Right ventricle myocardium superior (tissue), 1 donor: ENCODE measurements at places on chromosomes 5 and 9.
A peak's percentile ranks its signal among the peaks of the same experiment; 100 is the strongest.

- DNase-seq: peak; percentile 86
Observed at GRCh38 chr9:133994353-133995011, 2.4 kb upstream of the VAV2 start.

GRCh38 chr9:123131258-123131657 is 97.8 kb downstream of the GPR21 start:
- no peak for DNase-seq

- no peak for DNase-seq
Observed at GRCh38 chr9:37679649-37680402, 29.1 kb downstream of the FRMPD1 start.

- peak; percentile 70 for DNase-seq
Observed at GRCh38 chr5:59893429-59894227, at the start of gene PDE4D. PDE4D (minus strand) TSS chr5:59893726.

DNA sequence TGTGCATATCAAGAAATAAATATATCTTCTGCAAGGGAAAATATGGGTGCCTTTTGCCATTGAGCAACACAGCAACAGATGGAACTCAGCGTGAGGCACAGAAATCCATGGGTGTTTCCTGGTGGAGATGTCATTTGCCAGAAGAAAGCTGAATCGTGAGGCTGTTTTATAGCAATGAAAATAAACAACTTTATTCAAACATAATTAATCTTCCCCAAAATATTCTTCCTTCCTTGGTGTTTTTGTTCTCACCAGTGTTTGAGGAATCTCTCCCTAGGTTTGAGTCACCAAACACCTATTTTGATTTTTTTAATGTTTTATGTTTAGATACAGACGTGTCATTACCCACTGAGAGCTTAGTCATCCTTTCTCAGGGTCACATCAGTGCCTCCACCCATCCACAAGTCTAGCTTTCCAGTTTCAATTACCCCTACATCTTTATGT is 65.8 kb upstream of the PAPPA start:
- no peak for DNase-seq

DNA sequence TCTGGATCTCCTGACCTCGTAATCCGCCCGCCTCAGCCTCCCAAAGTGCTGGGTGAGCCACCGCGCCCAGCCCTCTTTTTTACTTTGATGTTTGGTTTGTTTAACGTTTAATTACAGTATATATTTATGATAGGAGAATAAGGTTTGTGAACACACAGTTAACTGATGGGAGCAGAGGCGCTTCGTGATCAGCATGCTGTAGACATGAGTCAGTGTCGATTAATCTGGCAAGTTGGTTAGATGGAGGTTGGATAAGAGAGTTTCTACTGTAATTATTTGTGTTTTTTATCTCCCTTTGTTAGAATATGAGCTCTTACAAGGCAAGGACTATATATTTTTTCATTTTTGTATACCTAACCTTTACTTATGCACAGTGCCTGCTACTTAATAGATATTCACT is 14.3 kb downstream of the ATG10 start:
- no peak for DNase-seq
